ENCODE measurements at places on chromosomes 4 and X.

GRCh38 chr4:55866290-55866907 is 13.0 kb downstream of the EXOC1 start:
- DNase-seq = no peak

- no peak for DNase-seq
Measured at GRCh38 chr4:148141501-148141900, 300.7 kb downstream of the NR3C2 start.

- no peak for DNase-seq
Measured at GRCh38 chr4:112942077-112942476, 107.4 kb upstream of the ANK2 start.

GRCh38 chrX:129769467-129770154 is 10.1 kb upstream of the SASH3 start:
- DNase-seq = no peak

DNA sequence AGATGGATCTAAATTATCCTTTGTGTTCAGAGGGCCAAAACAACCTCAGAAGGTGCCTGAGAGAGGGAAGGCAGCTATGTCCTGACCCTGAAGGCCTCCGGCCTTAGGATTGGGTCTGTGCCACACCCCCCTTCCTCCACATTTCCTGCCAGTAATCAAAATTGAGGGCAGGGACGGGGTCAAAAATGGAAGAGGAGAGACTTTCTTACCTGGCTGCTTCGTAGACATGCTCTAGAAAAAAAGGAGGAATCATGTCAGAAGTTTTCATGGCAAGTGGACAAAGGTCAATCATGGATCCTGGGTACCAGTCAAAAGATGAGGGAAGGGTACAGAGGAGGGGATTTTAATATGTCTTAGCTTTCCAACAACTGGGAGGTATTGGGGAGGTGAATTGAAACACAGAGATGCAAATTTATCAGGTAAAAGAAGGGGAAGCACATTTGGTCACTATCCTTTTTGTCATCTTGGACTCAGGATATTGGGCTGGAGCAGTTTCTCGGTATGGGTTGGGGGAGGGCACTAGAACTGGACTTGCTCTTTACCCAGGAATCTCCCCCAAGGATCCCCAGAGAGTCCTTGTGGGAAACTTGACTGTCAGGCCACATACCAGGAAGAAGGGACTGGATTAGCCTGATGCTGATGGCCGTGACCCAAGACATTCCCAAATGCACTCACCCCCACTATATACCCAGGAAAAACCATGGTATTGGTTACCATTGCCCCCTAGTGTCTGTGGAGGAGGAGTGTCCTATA is 17.1 kb downstream of the VSIG4 start:
- no peak for DNase-seq

Data from T-helper 2 cell (primary cell).